Stimulated activated CD8-positive, alpha-beta memory T cell treated with anti-CD3 and anti-CD28 coated beads, Interleukin-12 subunit alpha, Interleukin-12 subunit beta, amount 100 ng/mL, for 4 hours (primary cell): ENCODE measurements at places on chromosomes 11 and 22.

GRCh38 chr11:37282367-37282766 lies 684.3 kb upstream of the RAG2 start:
- DNase-seq: no peak

- no peak for DNase-seq
Observed at GRCh38 chr11:9357041-9357440, 27.4 kb upstream of the IPO7 start.

DNA sequence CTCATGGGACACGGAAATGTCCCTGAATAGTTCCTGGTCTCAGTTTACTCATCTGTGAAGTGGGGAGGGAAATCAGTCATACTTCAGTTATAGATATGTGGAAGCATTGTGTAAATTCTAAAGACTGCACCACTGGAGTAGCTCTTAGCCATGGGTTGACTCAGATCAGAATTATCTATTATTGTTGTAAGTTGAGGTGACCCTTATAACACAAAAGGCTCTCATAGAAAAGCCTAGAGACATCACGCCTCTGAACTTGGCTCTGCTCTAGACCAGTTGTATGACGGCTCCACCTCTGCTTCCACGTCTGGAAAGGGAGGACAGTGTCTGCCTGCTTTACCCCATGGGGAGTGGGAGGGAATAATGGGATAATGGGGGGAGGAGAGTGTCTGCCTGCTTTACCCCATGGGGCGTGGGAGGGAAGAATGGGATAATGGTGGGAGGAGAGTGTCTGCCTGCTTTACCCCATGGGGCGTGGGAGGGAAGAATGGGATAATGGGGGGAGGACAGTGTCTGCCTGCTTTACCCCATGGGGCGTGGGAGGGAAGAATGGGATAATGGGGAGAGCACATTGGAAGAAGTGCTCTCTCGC lies 98.2 kb downstream of the AMOTL1 start:
- DNase-seq: no peak

DNA sequence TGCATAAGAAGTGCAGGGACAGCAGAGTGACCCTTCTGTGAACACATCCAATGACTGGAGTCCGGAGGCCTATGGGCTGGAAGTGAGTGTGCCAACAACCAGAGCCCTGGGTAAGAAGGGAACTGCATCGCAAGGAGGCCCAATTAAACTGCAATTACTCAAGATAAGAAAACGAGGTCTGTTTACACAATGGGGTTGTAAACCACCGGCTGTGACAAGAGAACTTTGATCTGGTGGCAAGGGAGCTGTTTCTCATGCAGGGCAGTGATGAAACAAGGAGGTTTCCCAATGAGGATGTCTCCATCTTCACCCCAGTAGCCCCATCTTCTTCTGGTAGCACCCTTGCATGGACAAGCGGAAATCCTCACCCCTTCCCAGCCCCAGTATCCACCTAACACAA lies 21.5 kb downstream of the ETS1 start:
- DNase-seq: no peak

GRCh38 chr22:37310815-37311595 lies 28.7 kb downstream of the CYTH4 start:
- DNase-seq: no peak
